ENCODE measurements at places on chromosomes 5 and 9.

- DNase-seq, result no peak
Observed at GRCh38 chr9:129939431-129939830, 103.6 kb downstream of the FNBP1 start.

- DNase-seq, result no peak
Observed at GRCh38 chr5:135345956-135346731, 52.9 kb downstream of the MACROH2A1 start.

GRCh38 chr9:91899219-91899563 is 50.8 kb downstream of the ROR2 start:
- DNase-seq, result no peak

GRCh38 chr5:113524927-113525326 is 11.4 kb downstream of the YTHDC2 start:
- DNase-seq, result no peak

GRCh38 chr5:169025491-169025890 is 275.4 kb downstream of the SLIT3 start:
- DNase-seq, result no peak

DNA sequence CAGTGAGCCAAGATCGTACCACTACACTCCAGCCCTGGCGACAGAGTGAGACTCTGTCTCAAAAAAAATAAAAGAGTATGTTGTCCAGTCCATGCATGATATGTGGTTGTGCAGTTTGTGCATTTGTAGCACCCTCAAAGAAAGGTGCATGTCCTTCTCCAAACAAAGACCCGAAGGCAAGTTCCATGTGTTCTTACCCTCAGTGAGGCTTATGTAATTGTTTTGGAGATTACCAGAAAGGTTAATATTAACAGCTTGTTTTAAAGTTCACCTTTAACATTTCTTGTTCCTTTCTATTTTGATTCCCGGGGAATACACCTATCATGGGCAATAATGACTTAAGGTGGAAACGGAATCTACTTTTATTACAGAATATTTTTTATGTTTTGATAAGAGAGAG is 22.3 kb downstream of the KIAA1191 start:
- DNase-seq, result no peak

GRCh38 chr9:88092797-88093331 is 45.4 kb downstream of the SPATA31C2 start:
- DNase-seq, result no peak

- no peak for DNase-seq
Observed at GRCh38 chr5:139272471-139273321, 20.8 kb upstream of the MATR3 start.

GRCh38 chr5:140181002-140181483 is 6.1 kb downstream of the CYSTM1 start:
- no peak for DNase-seq

DNA sequence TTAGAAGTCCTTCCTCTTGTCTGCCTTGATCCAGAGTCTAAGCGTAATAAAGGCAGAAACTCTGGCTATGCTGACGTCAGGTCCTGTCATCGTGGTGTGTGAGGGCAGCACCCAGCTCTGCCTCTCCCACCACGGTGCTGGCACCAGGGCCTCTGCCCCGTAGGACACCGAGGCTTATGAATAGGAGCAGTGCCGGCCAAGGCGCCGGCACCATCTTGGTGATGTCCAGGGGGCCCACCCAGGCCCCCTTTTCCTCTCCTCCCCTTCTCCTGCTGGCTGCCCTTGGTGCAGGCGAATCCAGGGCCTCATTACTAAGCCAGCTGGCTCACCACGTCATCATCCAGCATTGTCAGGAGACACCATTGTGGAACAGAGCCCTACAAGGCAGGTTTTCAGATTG is 252.3 kb downstream of the FANCC start:
- DNase-seq, result no peak

- DNase-seq, result no peak
Observed at GRCh38 chr5:41815261-41815660, 55.0 kb downstream of the OXCT1 start.

DNA sequence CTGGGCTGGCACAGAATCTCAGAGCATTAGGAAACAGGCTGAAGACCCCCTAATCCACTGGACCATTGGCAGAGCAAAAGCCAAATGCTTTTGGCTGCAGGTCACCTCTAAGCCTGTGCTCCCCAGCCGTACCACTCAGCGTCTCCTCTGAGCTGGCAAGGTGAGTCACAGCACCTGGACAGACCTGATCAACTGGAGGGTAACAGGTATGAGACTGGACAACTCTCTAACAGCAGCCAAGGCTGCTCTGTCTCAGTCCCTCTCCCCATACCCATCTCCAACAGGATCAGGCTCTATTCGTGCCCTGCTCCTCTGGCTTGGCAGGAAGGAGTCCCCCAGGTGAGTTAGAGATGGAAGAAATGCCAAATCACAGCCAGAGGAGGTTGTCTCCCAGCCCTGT is 4.7 kb downstream of the GOLGA2 start:
- no peak for DNase-seq

- no peak for DNase-seq
Observed at GRCh38 chr5:151600069-151600665, 9.0 kb upstream of the FAT2 start.

- no peak for DNase-seq
Observed at GRCh38 chr5:42898760-42899159, 87.1 kb upstream of the SELENOP start.

DNA sequence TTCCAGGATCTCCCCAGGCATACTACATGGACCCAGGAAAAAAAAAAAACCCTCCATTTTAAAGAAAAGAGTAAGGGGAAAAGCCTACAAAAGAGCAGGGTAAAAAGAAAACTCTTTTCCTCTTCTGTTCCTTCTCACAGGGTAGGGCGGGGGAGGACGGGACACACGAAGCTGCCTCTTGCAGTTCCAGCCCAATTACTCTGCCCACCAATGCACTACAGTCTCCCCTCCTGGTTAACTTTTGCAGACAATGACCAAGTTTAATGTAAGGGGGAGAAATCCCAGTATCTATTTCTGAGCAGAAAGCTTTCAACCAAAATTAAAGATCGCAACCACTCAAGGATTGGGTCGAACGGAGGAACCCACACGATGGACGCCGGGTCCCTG is 1.3 kb downstream of the BRD3 start:
- DNase-seq, result no peak

DNA sequence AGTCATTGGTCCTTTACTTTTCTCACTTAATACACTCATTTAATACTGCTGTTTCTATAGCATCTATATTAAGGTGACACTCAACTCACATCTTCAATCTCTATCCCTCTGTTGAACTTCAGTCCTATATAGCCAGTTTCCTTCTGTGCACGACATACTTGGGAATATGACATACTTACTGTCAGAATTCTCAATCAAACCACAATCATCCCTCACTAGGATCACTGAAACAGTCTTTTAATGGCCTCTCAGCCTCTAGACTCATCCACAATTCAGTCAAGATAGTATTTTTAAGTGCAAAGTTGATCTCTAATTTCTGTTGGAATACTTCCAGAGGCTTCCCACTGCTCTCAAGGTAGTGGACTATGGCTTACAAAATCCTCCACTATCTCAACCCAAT is 251.0 kb upstream of the MEF2C start:
- no peak for DNase-seq
